ENCODE measurements at places on chromosomes 12 and 14. TPM values are rescaled to one million over a fixed set of nuclear protein-coding genes. Genes with fewer than 3 reads are reported as not detected.

GTF2H3 gene
- 57.4 TPM for total RNA-seq

CPM gene
- 5.3 TPM for total RNA-seq

- DNase-seq: no peak
Measured at GRCh38 chr14:61480704-61481285, 159.4 kb downstream of the PRKCH start.

DNA sequence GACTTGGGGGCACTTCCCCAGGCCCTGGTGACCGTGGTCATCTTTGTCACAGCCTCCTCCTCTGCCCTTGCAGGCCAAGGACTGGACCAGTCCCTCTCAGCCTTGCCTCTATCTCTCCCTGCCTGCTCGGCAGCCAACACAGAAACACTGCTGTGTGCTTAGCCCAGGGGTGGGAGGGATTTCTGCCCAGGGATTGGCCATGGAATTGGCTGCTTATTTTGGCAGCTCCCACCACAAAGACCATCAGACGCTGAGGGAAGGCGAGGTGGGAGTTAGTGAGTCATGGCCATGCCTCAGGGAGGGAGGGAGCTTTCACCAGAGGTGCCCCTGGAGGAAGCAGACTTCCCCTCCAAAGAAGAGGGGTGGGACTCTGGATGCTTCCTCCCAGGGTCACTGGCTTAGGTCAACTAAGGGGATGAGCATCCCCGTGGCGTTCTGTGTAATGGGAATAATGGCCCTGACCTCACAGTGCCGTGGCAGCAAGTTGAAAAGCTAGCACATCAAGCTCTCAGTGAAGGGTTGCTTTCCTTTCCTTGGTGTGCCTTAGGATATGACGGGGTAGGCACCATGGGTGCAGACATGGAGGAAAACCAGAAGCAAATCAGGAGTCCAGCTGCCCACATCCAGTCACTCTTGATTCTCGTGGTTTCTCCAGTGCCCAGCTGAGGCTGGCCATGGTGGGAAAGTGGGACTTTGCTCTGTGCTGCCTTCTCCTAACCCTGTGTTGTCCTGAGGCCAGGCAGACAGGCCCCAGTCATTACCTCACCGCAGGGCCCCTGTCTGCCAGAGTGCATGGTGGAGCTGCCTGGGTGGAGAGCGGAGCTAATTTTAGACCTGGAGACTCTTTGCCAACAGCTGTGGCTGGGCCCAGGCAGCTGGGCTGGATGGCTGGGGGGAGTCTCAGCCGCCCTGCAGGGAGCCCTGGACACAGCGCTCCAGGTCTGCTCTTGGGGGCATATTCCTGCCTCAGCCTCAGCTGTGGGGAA lies 21.4 kb downstream of the B4GALNT3 start:
- no peak for DNase-seq

- no peak for DNase-seq
Measured at GRCh38 chr12:66587912-66588311, 91.0 kb downstream of the GRIP1 start.

GLS2 gene
- 0.17 TPM for total RNA-seq

DNA sequence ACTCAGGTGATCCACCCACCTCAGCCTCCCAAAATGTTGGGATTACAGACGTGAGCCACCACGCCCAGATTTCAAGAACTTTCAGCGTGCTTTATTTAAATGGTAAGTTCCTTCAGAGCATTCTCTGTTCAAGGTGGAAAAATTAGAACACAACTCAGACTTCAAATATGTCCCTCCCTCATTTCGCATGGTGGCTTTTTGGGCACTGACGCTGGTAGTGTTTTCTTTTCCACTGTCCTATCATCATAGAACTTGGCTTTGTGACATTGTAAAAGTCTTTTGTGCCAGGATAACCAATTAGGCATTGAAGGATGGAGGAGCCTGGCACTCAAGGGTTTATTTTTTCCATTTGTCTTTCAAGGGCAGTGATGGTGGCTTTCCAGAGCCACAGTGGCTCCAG lies 190.8 kb downstream of the NUAK1 start:
- no peak for DNase-seq

GRCh38 chr14:89425931-89426330 lies 8.9 kb upstream of the FOXN3 start:
- no peak for DNase-seq

NRL gene
- 2.2 TPM for total RNA-seq

DNA sequence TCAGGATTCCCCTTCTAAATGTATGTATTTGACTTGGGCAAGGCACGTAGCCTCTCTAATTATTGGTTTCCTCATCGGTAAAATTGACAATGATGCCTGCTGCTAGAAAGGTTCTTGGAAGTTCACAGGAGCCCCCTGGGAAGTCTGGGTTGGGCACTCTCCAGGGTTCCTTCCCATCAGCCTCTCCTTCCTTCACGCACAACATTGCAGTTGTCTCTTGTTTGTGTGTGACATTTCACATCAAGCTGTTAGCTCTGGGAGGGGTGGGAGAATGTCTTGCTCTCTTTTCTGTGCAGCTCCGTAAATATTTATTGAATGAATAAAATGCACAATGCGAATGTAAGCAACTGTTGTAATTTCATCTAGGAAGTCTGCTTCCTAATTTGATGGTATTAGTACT lies 153.2 kb upstream of the PRICKLE1 start:
- no peak for DNase-seq

GRCh38 chr12:72747111-72747849 lies 475.1 kb downstream of the TRHDE start:
- no peak for DNase-seq

GRCh38 chr14:53841109-53842099 lies 115.2 kb downstream of the BMP4 start:
- DNase-seq: no peak

GRCh38 chr14:55427439-55427838 lies 13.0 kb downstream of the TBPL2 start:
- no peak for DNase-seq

GRCh38 chr12:90091809-90092208 lies 383.2 kb upstream of the ATP2B1 start:
- no peak for DNase-seq

RPS6KL1 gene
- 10.0 TPM for total RNA-seq

C14orf180 gene
- total RNA-seq: not detected

- DNase-seq: no peak
Measured at GRCh38 chr14:53022593-53022992, 71.7 kb upstream of the FERMT2 start.

DNA sequence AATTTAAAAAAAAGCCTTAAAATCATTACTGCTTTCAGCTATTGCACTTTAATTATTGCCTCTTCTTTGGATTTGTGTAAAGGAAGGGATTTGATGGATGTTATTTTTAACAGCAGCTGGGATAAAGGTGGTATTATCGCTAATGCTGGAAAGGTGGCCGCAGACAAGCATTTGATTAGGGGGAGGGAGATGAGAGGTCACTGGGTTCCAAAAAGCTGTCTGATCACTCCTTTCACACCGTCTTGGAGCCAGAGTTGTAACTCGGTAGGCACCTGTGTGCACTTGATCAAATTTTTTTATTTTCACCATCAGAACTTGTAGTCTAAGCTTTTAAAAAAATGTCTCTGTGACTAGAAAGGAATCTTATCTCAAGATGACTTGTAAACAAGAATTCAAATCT lies 99.8 kb downstream of the AKAP6 start:
- no peak for DNase-seq

MANSC4 gene
- total RNA-seq: not detected

Measured in natural killer cell treated with Interleukin-12 subunit alpha and Interleukin-12 subunit beta and Interleukin-15 and Interleukin-18, amount 100 ng/mL, for 72 hours (primary cell).